ENCODE measurements at places on chromosomes 7 and 10.

- no peak for DNase-seq
Observed at GRCh38 chr10:132652936-132653590, 115.5 kb downstream of the INPP5A start.

- no peak for DNase-seq
Observed at GRCh38 chr7:82469207-82469606, 25.6 kb upstream of the CACNA2D1 start.

GRCh38 chr10:120436439-120437112 is 20.5 kb upstream of the PLPP4 start:
- no peak for DNase-seq

DNA sequence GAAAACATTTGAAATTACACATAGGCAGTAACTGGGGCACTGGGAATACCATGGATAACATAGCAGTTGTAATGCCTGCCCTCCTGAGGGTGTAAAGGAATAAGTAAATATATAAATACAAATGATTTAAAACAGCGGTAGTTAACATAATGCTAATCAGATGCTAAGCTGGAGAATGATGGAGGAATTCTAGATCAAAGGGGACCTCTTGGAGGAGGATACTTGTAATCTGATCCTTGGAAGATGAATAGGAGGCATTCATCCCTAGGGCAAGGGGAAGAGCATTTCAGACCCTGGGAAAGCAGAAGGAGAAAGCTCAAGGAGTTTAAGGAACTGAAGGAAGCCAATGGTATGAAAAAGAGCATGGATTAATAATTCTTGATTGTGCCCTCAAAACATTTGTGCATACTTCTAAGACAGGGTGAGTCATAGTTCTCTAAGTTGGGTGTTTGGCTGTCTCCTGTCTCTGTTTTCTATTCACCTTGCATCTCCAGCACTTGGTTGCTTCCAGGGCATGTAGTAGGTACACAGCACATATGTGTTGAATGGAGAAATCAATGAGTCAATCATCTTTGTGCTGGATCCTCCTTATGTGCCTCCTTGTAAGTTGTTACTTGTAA is 54.8 kb upstream of the PLPP4 start:
- no peak for DNase-seq

GRCh38 chr7:91634485-91635177 is 245.9 kb downstream of the MTERF1 start:
- DNase-seq: no peak

DNA sequence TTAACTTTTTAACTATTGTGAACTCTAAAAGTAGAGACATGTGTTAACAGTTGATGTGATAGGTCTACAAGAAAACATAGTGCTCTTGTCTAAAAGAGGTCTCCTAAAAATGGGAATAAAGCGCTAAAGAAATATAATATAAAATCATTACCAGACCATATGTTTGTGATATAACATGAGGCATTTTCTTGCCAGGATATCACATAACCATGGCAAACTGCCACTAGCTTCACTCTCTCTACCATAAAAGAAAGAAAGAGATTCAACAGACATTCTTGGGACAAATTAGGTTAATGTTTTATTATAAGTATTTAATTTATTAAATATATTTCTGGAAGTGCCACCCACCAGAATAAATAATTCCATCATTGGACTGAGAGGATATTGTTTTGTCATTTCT is 115.0 kb downstream of the TMEM26 start:
- no peak for DNase-seq

GRCh38 chr10:76303682-76304316 is 872.4 kb downstream of the LRMDA start:
- no peak for DNase-seq

GRCh38 chr7:17302575-17303142 is 4.2 kb downstream of the AHR start:
- no peak for DNase-seq

- no peak for DNase-seq
Observed at GRCh38 chr10:72127571-72127970, 39.2 kb upstream of the SPOCK2 start.

DNA sequence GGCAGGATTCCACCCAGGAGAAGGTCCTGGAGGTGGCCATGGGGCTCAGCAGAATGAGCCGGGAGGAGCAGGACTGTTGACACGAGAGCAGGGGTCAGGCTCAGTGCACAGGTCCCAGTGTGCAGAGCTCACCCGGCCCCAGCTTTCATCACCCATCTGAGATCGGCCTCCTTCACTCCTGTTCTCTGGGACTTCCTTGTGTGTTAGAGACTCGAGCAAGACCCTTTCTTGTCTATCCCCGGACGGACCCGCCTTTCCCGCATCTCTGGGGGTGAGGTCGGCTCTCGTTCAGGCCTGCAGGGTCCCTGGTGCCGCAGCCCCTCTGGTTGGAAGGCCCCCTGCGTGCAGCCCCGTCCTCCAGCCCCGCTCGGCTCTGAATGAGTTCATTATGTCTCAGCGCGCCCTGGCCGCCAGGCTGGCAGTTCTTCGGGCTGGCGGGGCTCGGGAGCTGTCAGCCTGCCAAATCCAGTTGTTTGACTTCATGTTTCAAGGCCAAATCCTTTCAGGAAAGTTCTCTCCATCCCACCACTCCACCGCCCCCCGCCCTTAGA is 127.9 kb downstream of the LHPP start:
- DNase-seq: no peak

GRCh38 chr7:80403686-80404241 is 108.1 kb downstream of the GNAT3 start:
- no peak for DNase-seq

Data from stimulated activated CD8-positive, alpha-beta memory T cell treated with anti-CD3 and anti-CD28 coated beads, Interleukin-4, amount 100 ng/mL, for 1 hour (primary cell).